ENCODE measurements at places on chromosomes 12 and 14. TPM values are rescaled to one million over a fixed set of nuclear protein-coding genes. Genes with fewer than 3 reads are reported as not detected.

Gene PZP
- 2.2 TPM for total RNA-seq

Gene CDK4
- total RNA-seq, result 120 TPM

Gene NTF3
- total RNA-seq, result not detected

GRCh38 chr12:82727886-82728285 is 41.2 kb downstream of the TMTC2 start:
- H3K27me3 ChIP-seq, result peaks cover 1% of the 10 kb centered on the region
- H3K36me3 ChIP-seq, result peaks cover 4% of the 10 kb centered on the region
- no peak overlapping the region for H3K27ac ChIP-seq
- no peak for DNase-seq
- no peak overlapping the region for H3K4me3 ChIP-seq

All from endothelial cell (in vitro differentiated cells).